Activated CD4-positive, alpha-beta T cell treated with anti-CD3 and anti-CD28 coated beads for 1 hour (primary cell): ENCODE measurements at places on chromosomes 2 and 18.

GRCh38 chr2:68388358-68388757, 23.3 kb downstream of the PLEK start:
- no peak for DNase-seq

DNA sequence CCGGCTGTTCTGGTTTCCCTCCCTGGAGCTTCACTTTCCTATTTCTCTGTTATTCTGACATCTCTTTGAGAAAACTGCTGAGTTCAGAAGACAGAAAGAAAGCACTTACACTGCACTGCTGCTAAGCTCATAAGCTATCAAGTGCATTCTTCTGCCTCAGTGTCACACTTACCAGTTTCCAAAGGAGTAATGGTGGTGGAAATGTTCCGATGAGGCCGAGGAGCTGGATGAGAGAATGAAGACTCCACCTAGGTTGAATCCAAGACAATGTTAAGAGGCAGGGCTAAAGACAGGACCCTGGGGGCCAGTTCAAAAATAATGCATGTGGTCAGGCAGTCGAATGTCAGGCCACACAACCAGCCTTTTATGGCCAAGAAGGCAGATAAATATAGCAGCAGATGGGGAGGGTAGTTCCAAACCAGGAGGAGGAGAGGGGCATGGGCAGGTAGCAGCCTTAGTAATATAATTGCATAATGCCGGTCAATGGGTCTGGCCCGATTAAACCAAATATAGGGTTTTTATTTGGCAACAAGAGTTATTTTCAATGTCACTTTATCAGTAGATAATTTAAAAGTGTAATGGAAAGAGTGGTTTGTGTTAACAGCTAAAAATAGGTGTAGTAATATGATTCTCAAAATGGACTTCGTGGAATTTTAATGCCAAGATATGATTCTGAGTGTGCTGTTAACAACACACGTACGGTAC, at the start of gene MYOM1:
Gene MYOM1, minus strand, starts transcription at position 338 of the 705 bp plus-strand sequence. CDS start 4,745 bp downstream, outside the sequence.
- no peak for DNase-seq

DNA sequence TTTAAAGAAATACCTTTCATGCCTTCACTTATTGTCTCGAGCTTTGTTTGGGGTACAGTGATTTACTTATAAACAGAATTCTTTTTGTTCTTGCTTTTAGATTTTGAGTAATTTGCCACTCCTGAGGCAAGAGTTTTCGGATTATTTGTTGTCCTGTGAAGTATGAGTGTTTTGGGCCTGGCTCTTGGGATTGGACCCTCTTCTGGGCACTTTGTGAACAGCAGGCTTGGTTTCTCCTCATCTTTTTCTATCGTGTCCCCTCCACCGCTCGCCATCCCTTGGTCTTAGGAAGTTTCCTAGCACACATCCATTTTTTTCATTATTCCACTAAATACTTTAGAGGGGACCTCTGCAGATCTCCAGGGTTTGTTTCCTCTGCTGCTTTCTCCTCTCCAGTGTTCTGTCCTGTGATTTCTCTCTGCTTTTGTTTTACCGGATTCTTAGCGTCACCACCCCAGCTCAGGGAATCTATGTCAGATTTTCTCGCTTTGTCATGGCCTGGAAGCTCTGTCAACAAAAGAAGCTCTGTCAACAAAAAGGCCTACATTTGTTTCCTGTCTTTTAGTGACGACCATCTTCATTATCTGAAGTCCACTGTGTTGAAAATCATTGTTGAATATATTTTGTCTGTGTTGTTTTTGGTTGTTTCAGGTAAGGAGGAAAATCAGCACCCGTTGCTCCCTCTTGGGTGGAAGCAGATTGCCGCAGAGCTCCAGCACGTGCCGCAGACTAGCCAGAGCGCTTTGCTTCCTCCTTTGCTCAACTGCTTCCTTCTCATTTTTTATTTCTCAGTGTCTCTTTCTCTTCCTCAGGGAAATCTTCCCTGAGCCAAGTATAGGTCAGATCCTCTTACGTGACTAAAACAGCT, 27.8 kb downstream of the ANKRD62 start:
- no peak for DNase-seq

DNA sequence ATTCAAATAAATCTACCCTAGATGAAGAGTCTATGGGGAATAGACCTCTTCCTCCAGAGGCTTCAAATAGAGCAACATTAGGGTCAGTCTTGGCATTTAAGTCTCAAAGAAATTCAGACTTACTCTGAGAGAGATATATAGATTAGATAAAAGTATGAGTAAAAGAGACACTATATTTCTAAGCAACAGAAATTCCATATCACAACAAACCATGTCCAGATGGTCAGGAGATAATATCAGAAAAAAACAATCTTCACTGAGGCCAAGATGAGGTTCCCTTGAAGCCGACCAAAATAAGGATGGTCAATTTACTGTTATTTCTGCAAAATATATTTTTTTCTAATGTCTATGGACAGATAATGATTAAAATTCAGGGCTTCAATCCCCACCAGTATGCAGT, 89.1 kb upstream of the NOSTRIN start:
- no peak for DNase-seq

- no peak for DNase-seq
Measured at GRCh38 chr2:31674446-31674845, 93.7 kb upstream of the SRD5A2 start.

DNA sequence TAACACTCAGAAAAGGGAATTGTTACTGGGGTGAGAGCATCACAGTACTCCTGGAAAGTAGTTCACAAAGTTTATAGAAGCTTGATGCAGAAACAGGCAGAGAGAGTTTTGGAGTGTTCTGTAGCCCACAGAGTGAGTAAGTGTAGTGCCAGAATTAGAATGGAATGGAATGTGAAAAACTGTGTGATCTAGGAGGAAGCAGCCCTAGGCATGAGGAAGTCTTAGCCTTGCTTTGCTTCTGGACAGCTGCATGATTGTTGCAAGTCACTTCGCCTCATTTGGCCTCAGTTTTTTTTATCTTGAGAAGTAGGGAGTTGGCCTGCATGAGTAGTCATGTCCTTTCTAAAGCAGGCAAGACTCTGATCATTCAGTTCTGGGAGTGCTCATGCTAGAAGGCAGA, 10.9 kb downstream of the SERPINB12 start:
- no peak for DNase-seq

- DNase-seq = no peak
Measured at GRCh38 chr2:46771309-46771708, 144.3 kb downstream of the MCFD2 start.

DNA sequence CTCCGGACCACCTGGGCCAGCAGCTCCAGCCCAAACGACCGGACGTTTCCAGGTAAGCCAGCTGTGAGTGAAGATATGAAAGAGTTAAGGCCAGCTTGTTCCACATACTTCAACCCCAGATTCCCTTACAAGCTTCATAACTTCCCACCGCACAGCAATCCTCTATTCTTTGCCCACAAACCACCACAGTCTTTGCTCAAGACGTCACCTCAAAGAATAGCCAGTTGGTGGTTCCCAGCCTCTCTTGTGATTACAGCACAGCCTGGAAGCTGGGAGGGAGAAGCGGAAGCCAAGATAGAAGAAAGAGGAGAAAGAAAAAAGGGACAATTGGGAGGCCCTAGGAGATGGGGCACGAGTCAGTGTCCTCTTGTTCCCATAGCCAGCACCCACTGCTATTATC, 70.6 kb downstream of the NRP2 start:
- DNase-seq = no peak

- DNase-seq = no peak
Measured at GRCh38 chr2:45105050-45105582, 95.9 kb upstream of the SIX2 start.

DNA sequence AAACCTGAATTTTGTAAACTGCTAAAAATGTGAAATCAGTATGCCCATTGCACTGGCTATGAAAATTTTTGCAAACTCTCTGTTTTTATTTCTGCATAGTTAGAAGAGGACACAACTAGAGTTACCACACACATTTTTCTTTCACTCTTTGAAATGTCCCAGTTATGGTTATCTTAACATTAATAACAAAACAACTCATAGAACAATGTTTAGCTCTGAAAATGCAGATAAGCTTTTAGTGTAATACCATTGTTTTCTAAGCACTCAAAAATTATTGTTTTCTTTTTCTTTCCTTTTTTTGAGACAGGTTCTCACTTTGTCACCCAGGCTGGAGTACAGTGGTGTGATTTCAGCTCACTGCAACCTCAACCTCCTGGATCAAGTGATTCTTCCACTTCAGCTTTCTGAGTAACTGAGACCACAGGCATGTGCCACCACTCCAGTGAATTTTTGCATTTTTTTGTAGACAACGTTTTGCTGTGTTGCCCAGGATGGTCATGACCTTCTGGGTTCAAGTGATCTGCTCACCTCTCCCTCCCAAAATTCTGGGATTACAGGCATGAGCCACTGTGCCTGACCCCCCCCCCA, 1204.5 kb upstream of the ZEB2 start:
- no peak for DNase-seq

DNA sequence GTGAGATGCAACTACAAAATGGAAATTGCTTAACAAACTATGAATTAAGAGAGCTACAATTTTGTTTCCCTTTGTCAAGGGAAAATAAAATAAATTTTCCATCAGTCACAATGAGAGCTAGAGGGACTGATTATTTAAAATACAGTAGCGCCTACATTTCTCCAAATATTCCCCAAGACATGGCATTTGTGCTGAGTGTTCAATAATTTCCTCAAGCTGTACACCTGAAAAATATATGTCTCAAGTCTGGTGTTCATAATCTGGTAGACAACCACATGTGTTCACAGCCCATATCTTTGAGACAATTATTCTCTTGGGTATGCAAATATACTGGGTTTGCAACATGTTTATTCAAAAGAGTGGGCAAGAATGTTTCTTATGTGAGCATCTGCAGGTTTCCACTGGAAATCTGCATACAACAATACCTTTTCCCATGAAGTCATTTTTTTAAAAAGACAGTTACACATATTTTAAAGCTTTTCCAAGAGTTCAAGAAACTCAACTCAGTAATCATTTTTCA, 240.1 kb upstream of the VRK2 start:
- DNase-seq = no peak

- DNase-seq = no peak
Measured at GRCh38 chr2:234620018-234620417, 123.1 kb upstream of the ARL4C start.

DNA sequence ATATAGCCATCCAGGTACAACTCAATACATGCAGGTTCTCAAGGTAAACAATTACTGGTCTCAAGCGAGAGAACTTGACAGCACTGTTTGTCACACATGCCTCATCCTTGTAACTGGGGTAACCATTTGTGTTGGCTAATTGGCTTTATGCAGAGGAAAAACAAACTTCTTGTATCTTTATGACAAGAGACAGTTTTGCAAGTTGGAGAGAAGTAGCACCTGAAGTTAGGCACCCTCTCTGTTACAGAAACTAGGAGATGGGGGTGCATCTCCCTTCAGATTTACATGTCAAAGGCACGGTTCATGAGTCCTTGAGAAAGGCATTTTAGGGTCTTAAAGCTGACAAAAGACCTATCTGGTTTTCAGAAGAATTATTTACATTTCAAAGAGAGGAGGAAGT, 241.7 kb downstream of the CD226 start:
- no peak for DNase-seq

DNA sequence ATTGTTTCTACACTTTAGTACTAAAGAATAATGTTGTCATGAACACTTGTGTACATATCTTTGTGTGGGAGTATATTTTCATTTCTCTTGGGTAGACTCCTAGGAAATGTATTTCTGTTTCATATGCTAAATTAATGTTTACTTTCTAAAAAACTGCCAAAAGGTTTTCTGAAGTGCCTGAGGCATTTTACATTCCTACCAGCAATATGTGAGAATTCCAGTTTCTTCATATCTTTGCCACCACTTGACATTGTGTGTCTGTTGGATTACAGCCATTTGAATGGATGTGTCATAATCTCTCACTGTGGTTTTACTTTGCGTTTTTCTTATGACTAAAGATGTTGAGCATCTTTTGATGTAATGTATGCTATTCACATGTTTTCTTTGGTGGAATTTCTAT, 428.2 kb upstream of the KCNH7 start:
- DNase-seq = no peak

DNA sequence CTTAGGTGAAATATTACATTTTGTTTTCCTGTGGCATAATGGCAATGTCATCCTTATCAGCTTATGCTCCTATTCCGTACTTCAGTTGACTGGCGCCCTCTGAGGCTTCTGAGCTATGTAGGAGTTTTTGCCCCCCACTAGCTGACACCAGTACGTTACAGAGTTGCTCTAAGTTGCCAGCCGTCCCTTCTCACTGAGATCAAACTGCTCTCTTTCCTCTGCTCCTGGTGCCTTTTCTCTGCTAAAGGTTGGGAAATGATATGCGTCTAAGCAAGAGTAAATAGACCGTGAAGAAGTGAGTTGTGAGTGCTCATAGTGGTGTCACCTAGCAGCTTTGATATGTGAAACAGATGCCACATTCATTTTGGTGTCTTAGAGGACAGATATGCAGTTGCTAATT, 99.2 kb downstream of the RAPGEF4 start:
- DNase-seq = no peak

DNA sequence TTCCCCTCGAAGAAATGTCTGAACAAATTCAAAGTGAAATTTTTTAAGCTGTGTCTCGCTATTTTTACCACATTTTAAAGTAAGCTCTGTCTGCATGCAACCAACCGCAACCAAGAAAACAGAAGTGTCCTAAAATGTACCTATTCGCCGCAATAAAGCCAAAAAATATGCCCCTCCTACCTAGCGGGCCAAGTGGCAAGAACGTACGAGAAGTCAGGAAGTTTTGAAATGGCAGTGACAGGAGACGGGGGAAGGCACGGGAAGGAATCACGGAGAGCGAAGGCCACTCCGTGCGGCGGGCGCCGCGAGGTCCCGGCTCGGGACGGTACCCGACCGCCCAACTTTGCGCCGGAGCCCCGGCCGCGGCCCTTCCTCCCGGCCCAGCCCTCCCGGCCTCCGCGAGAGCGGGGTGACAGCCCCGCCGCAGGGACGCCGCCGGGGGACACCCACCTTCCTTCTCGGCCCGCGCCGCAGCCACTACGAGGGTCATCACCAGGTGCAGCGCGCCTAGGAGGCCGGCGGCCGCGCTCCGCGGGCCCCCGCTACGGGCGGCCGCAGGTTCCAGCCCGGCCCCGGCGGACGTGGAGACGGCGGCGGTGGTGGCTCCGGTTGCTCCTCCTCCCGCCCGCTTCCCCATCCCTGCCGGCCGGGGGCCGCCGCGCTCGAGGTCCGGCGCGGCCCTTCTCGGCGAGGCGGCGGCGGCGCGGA, 568 bp downstream of the TMEM131 start:
- peak; percentile 28 for DNase-seq

- DNase-seq = no peak
Measured at GRCh38 chr2:1830936-1831619, 86.8 kb upstream of the PXDN start.

GRCh38 chr2:46350029-46350689, 53.0 kb downstream of the EPAS1 start:
- no peak for DNase-seq

DNA sequence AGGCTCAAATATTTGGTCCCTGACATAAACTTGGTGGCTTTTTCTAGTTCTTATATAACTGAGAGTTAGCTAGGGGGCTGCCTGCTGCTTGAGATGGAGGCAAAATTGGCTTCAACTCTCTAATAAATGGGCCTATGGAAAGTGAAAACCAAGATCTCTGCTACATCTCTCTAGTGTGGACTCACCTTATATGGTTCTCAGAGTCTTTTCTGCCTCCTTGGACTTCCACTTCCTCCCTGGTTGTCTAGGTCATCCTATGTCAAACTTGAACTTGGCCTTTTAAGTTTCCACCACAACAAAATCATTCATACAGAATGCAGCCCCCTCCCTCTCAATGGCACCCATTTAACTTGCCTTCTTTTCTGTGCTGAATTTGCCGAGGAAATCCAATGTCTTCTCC, 23.9 kb upstream of the ARHGAP25 start:
- no peak for DNase-seq

- DNase-seq = no peak
Measured at GRCh38 chr2:137437386-137437785, 526.9 kb upstream of the HNMT start.

GRCh38 chr2:164599954-164600589, 21.2 kb downstream of the GRB14 start:
- DNase-seq = no peak
